ENCODE measurements at places on chromosomes 6 and 20.

DNA sequence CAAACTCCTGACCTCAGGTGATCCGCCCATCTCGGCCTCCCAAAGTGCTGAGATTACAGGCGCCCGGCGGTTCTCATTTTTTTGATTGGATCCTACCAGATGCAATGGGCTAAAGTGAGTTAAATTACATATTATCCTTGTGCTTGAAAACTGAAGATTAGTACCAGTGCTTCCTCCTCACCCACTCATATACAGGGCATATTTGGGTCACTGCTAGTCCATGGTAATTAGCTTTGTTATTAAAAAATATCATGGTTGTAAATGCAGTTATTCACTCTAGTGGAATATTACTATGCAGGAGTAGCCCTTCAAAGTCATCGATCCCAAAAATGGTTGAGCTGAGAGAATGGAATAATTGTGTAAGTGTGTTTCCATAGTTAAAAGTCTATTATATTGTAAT is 26.5 kb downstream of the ZNF292 start:
- no peak for DNase-seq

GRCh38 chr6:17813542-17813941 is 106.8 kb upstream of the NUP153 start:
- DNase-seq, result no peak

DNA sequence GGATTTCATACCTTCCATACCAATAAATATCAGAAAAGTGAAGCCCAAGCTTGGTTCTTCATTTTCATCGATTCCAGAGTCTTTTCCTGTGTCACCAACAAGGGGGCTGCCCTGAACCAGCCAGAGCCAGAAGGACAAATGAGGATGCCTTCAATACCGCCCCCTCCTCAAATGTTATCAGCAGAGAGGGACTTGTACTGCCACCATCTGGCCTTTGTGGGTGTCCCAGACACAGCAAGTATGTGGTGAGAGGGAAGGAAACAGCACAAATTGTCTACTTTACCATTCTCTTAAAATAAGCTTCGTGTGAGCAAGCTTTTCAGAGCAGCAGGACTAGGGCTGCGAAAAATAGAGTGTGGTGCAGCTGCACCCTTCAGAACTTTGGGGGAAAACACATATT is 165.3 kb downstream of the SOBP start:
- no peak for DNase-seq

DNA sequence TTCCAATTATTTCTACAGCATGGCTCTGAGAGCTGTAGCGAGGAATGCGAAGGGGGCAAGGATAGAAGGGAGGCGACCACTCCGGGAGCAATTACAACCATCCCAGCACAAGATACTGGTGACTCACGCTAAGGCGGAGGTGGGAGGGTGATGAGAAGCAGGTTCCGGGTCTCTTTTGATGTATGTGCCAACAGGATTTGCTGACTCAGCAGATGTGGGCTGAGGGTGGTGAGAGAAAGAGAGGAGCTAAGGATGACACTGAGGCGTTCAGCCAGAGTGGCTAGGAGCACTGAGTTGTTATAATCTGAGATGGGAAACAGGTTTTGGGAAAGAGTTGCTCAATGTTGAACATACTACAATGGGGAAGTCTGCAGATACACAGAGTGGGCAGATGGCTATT is 9.3 kb upstream of the TXNDC5 start:
- no peak for DNase-seq

DNA sequence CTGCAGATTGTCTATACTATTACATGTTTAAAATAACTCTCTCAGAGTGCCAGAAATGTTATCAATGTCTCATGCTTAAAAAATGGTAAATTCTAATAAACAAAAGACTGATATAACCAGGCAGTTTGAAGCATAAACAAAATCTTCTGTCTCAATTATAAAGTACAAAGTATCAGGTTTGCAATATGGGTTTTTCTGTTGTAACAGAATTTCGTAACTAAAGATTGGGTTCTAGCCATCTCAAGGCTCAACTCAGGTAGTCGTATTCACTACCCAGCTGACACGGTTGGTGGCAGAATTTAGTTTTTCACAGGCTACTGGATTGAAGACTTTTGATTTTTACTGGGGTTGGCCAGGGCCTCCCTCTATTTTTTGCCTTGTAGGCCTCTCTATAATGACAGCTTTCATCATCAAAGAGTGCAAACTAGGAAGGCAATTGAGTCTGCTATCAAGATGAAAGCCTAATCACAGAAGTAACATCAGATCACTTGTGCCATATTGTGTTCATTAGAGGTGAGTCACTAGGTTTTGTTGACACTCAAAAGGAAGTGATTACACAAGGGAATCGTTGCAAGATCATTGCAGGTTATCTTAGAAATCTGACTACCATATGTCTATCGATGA is 3.6 kb downstream of the CYP39A1 start:
- DNase-seq, result no peak

GRCh38 chr6:29809249-29809648 is 18.4 kb upstream of the HLA-G start:
- DNase-seq, result no peak

DNA sequence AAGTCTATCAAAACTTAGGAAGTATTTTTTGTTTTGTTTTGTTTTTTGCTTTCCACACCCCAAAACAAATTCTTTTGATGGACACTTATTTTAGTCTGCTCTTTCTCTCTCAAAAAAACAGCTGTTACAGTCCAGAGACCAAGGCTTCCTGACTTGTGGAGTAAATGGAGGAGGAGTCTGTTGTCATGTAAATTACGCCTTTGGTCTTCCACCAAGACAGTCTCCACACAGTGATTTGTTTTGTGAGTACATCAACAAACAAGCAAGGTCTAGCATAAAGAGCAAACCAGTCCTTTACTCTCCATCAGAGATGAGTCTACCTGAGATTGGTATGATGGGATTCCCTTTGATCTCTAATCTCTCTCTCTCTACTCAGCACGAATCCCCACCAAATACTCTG is 588.0 kb upstream of the ARID1B start:
- DNase-seq, result no peak

DNA sequence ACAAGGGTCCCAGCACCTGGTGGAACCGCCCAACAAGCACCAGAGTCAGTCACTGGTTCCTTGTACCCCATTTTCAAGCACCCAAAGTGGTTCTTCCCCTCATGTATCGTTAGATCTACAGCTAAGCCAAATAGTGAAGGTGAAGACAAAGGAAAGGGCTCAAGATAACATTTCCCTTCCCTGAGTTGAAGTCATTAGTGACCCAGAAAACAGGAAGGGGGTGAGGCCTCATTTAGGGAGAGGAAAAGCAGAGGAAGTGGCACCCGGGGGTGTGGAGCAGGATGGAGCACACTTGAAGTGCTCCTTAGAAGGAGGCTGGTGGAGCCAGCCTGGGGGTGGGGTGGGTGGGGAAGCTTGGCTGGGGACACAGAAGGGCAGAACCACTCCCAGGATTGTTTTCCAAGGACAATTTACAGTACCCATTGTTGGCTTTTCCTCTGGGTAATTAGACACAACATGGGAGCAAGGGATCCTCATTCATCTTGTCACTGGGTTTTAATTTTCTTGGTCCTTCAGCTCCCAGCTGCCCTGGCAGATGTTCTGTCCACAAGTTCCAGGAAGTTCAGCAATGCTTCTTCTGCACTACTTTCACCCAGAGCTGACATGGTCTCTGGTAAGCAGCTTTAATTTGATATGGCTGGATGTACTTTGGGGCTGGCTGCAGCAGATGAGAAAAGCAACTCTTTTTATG is 73.3 kb upstream of the CD93 start:
- no peak for DNase-seq

- DNase-seq, result no peak
Measured at GRCh38 chr6:43734294-43734665, 35.7 kb upstream of the VEGFA start.

- no peak for DNase-seq
Measured at GRCh38 chr20:42963796-42964195, 225.9 kb downstream of the PTPRT start.

- no peak for DNase-seq
Measured at GRCh38 chr20:36642136-36642535, 3.9 kb downstream of the SLA2 start.

DNA sequence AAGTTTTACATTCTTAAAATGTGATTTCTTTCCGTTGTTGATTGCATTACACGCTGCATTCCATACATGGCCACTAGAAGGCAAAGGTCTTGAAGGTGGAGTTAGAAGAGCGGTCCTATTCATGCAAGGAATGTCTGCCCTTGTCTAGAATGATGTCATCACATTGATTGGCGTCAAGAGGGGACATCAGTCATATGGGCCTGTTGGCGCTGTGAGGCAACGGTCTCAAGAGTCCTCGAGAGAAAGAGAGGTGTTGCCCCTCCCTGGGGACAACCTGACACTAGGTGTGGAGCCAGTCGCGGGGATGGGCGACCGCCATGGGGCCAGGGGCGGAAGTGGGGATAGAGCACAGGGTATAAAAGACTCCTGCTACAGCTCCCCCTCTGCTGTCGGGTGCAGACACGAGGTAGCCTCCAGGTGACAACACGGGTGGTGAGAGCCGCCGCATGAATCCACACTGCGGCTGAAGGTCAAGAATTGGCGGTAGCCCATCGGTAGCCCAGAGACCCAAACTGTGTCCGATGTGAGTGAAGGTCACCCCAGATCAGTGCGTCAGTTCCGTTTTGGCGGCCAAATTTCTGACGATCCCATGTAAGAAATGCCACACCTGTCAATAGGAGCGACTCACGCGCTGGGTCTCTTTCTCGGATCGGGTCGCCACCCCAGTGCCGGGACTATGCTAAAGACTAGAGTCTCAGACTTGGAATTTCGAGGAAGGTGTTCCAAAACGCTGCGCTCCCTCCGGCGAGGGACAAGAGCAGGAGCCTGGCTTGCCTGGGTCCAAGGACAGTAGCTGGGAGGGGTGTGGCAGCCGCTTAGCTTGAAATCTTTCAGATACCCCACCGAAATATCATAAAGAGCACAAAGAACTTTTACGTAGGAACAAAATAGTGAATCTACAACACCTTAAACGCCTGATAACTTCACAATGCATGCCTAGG is 93.2 kb upstream of the ZNF184 start:
- DNase-seq, result no peak

DNA sequence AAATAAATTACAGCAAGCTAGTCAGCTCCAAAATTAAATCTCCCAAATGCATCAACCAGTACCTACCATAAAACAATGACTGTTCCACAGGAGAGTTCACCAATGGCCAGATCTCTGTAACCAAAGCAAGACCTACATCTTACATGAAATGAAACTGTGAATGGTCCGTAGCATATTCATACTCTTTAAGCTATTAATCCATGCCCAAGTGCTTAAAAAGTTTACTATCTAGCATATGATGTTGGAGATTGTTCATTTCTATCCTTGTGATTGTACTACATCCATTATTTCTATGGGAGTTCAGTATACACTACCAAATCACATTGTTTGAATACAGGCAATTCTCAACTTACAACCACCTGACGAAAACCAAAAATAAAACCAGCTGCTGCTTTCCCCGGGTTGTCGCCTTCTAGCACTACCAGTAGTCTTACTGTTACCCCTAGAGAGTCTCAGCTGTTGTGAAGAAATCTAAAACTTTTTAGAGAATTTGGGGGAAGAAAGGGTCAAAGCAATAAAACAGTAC is 38.0 kb downstream of the HIVEP2 start:
- no peak for DNase-seq

DNA sequence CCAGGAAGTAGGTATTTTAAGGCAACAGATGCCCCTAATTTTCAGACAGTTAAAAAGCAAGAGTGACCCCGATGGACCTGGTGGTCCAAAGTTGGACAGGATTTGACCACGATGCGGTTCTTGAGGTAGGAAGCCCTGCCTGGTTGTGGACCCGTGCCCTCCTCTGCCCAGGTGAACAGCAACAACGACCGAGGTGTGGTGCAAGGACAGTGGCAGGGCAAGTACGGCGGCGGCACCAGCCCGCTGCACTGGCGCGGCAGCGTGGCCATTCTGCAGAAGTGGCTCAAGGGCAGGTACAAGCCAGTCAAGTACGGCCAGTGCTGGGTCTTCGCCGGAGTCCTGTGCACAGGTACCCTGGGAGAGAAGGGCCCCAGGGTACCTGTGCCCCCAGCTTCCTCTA is 18.7 kb downstream of the TGM6 start:
- no peak for DNase-seq

DNA sequence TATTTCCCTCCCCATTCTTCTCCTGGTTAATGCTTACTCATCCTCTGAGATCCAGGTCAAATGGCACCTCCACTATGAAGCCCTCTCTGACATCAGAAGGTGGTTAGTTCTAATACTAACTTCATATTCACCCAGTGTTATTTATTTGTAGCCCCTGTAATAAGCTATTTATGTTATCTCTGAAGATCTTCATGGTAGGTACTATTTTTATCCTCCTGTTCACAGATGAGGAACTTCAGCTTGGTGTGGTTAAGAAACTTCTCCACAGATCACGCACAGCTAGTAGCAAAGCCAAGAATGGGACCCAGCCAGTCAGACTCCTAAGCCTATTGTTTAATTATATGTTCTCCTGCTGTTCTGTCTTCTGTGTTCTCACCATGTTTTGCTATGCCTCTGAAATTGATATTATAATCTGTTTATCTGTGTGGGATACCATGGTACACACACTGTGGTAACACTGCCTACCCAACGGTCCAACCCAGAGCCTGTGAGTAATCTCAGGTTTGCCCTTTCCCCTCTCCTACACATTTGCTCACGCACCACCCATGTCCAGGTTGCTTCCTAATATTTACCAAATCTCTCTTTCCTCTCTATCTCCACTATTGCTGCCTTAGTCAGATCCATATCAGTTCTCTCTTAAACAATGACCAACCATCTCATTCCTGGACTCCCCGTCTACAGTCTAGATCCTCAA is 98.4 kb downstream of the IPCEF1 start:
- DNase-seq, result no peak

DNA sequence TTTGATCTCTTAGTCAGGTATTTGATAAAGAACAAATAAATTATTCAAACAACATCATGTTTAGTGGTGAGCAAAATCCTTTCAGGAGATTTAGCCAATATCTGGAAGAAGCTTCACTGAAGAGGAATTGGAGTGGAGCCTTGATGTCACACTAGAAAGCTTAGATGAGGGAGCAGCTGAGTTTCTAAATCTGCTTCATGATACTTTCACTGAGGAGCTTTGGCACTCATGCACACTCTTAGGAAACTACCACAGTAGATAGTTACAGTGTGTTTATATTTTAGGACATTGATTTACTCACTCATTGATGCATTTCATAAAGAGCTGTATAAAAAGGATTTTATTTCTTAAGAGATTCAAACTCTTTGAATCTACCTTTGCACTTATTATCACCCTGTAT is 366.2 kb upstream of the BTBD3 start:
- no peak for DNase-seq

DNA sequence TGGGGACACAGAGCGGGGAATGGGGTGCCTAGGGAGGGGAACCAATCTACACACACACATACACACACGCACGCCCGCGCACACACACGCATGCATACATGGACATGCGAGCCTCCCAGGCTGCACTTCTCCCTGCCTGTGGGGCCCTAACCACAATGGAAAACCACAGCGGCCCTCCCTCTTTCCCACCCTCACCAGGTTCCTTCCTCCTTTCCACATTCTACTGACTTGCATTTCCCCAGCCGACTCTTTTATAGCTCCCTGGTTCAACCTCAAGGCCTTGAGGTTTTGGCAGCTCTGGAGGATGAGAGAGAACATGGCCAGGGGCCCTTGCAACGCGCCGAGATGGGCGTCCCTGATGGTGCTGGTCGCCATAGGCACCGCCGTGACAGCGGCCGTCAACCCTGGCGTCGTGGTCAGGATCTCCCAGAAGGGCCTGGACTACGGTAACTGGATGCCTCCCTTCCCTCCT is at the start of gene BPI:
Gene BPI (plus strand): TSS at position 249 of the 472 bp plus-strand sequence. CDS start 68 bp downstream, at position 317.
- no peak for DNase-seq
